ENCODE measurements at places on chromosomes 4 and X.

DNA sequence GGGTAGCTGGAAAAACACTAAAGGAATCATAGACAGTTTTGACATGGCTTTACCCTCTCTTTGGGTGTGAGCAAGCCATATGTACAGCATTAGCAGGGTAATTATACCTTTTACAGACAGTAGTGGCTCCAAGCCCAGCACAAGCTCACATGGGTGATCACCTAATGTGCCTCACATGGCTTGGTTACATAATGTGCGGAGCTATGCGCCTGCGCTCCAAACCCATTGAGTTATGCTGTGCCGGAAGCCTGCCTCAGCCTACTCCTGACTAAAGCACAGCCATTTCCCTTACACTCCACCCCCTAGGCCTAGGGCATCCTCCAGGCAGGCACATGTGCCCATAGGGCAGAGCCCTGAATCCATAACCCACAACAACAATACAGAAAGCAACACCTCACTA, 6.5 kb upstream of the TSPAN5 start:
- no peak for DNase-seq

GRCh38 chr4:77040270-77040669, 35.5 kb downstream of the CCNI start:
- no peak for DNase-seq

DNA sequence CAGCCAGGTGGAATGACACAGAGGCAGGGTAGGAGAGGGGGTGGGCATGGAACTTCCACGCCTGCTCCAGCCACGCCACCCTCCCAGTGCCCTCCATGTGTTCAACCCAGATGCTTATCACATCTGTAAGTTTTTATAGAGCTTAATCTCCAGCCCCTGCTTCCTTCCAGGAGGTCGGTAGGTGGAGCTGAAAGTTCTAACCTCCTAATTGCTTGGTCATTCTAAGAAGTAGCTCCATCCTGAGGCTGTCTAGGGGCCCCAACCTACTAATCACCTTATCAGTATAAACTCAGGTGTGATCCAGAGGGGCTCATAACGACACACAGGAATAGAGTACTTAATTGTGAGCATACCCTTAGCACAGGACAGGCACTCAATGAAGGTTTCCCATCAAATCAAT, 18.3 kb downstream of the QDPR start:
- no peak for DNase-seq

- DNase-seq, result no peak
Measured at GRCh38 chrX:133636009-133636408, 220.7 kb upstream of the GPC4 start.

DNA sequence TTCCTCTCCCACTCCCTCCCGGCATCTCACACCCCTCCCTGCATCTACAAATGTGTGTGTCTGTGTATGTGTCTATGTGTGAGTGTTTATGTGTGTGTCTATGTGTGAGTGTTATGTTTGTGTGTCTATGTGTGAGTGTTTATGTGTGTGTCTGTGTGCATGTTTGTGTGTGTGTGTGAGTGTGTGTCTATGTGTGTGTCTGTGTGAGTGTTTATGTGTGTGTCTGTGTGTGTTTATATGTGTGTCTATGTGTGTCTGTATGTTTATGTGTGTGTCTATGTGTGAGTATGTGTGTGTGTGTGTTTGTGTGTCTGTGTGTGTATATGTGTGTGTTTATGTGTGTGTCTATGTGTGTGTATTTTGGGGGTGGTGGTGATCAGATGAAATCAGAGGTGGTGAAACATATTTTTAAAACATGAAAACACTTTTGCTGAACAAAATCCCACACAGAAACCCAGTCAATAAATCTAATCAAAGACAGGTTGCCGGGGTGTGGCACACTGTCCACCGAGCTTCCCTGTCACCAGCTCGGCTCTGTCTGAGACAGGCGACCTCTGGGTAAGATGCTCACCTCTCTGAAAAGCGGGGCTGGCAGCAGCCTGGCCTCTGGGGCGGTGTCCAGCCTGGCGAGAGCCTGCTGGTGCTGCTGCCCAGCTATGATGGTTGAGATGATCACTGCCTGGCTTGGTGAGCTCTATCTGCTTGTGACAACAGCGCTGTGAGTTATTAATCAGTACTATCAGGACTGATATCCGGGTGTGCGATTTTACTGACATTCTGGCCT, 186.7 kb upstream of the PSAPL1 start:
- no peak for DNase-seq

DNA sequence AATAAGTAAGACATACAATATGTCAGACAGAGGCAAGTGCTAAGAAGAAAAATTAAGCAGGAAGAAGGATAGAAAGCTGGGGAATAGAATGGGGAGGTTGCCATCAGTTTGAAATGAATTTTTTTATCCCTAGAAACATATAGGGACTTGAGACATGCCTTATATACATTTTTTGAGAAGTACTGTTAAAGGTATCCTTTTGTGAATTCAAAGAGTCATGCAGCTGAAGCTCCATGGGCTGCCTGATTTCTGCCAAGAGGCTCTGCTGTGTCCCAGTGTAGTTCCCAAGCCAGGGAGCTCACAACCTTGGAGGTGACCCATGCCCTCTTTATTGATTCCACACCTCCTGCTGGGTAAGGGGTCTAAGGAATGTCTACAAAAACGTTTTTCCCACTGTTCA, 564.6 kb upstream of the DIPK2B start:
- DNase-seq, result no peak

DNA sequence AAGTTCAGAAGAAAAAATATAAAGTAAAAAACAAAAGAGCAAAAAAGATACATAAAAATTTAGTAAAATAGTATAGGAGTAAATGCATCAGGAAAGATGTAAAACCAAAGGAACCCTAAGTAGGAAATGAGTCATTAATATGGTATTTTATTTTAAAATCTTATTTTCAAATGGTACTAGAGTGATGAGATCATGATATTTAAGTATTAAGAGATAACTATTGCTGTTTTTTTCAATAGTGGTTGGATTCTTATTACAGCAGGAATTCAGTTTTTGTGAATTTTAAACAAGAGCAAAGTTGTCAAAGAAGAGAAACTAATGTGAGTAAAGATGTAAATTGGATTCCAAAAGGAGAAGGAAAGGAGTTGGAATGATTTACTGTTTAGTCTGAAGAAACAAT, 20.0 kb downstream of the EMCN start:
- DNase-seq, result no peak

DNA sequence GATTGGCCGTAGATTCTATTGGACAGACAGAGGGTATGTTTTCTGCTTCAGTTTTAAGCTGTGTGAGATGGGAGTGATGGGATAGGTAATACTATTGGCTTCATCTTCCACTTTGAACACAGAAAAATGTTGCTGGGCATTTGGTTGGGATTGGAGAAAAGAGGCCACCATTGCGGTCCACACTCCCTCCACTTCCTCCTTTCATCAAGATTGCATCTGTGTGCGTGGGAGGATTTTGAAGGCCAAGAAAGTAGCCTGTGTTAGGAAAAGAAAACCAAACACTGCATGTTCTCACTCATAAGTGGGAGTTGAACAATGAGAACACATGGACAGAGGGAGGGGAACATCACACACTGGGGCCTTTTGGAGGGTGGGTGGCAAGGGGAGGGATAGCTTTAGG, 56.4 kb downstream of the EGF start:
- DNase-seq, result no peak

DNA sequence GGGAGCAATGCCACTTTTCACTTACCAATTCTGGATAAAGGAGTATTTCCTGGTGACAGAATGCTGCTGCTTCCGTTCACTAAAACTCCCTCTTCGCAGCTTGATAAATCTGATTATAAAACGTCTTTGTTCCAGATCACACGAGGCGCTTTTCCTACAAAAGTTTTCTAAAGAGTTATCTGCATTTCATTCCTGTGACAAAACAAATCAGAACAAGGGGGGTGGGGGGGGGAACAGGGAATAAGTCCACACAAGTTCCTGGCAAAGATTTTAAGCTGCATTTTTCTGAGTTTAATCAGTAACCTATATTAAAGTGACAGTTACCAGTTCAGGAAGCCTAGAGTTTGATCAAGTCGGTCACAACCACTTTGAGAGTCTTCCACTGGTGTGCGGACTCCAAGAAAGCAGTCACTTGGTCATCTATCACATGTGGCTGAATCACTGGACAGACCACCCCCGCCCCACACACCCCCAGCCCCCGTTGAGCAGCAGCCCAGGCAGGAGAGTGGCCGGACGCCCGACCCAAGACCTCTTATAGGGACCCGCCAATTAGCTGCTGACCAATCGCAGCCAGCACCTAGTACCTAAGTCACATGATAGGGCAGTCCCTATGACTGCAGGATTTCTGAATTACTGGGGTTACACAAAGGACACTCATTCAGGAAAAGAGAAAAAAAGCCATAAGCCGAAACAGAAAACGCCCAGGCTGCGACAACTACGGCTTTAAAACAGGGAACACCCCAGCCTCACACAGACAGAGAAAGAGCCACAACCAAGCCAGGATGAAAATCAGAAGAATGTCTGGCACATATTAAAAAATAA, 569.3 kb upstream of the DIPK2B start:
- DNase-seq, result peak; percentile 11

- DNase-seq, result no peak
Measured at GRCh38 chrX:107675365-107675654, 47.0 kb downstream of the PRPS1 start.

Data from hippocampal formation (tissue), 2 donors.